Bronchus fibroblast of lung (primary cell): ENCODE measurements at places on chromosomes 2 and 18. TPM values are rescaled to one million over a fixed set of nuclear protein-coding genes. Genes with fewer than 3 reads are reported as not detected.

Gene DES
- 3.0 and 5.0 TPM in 2 replicates for total RNA-seq

Gene PAX8
- total RNA-seq, result 0.17 and 0.45 TPM in 2 replicates

Gene FRZB
- total RNA-seq, result 0.89 and 1.2 TPM in 2 replicates

Gene SPHKAP
- total RNA-seq, result not detected in 2 replicates

Gene UGT1A5
- total RNA-seq, result not detected in 2 replicates

Gene FLACC1
- total RNA-seq, result not detected in 2 replicates

Gene INPP5D
- 0.15 and 1.0 TPM in 2 replicates for total RNA-seq
